ENCODE measurements at places on chromosomes 3 and 15.

DNA sequence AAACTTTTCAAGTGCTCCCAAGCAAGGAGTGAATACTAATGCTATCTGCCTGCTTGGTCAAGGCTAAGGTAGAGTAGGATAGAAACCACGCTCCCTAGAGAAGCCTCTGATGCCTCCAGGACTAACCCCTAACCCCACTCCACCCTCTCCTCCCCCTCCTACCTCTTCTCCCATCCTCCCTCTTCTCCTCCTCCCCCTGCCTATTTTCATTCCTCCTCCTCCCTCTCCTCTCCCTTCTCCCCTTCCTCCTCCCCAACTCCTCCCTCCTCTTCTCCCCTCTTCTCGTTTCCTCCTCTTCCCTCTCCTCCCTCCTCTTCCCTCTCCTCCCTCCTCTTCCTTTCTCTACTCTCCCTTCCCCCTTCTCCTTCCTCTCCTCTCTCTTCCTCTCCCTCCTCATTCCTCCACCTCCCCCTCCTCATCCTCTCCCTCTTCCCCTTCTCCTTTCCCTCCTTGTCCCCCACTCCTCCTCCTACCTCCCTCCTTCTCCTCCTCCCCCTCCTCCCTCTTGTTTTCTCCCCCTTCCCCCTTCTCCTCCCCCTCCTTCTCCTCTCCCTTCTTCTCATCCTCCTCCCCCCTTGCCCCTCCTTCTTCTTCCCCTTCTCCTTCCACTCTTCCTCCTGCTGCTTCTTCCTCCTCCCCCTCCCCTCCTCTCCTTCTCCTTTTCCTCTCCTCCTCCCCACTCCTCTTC, 12.8 kb upstream of the MEX3B start:
- no peak for DNase-seq

- no peak for DNase-seq
Measured at GRCh38 chr3:69698728-69699127, 40.5 kb upstream of the MITF start.

- no peak for DNase-seq
Measured at GRCh38 chr3:139745831-139746230, 68.1 kb upstream of the NMNAT3 start.

DNA sequence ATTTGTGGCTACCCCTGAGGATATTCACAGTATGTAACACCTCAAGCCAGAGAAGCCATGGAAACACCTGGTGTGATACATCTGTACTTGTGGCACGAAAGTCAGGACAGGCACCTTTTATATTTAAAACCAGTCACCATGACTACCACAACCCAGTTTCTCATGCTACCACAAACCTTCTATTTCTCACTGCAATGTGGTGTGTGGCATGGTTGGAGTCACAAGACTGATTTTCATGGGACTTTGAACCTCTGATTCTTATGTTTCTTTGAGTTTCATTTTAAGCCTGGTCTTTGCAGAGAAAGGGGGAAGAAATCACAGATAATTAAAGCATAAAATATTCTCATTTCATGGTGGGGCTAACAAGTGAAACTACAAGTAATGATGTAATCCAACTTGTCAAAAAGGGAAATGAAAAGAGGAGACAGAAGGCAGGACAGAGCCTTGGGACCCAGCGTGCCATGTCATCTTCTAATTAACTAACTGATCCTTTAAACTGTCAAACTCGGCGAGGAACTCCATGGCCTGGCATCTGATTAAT, 175.9 kb downstream of the PDZRN3 start:
- no peak for DNase-seq

GRCh38 chr3:9727041-9727595, 4.4 kb upstream of the BRPF1 start:
- peak; percentile 57 for DNase-seq

DNA sequence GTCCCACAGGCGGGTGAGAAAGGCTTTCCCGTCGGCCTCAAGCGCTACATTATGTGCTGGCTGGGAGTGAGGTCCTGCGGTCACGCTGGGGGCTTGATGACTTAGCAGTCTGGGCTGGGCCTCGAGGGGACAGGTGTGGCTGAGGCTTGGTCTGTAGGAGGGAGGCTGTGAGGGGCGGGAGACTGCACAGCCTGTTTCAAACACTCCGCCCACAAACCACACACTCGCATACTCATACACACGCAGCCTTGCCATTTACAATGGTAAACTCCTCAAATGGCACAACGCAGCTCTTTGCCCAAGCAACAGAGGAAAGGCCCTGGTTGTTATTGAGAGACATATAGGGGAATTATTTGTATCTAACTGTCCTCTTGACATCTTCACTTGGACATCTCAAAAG, 32.4 kb upstream of the RASGRF1 start:
- no peak for DNase-seq

- DNase-seq = no peak
Measured at GRCh38 chr15:54011656-54012055, 33.4 kb downstream of the UNC13C start.

- DNase-seq = no peak
Measured at GRCh38 chr3:138438896-138439295, 4.5 kb downstream of the ESYT3 start.

DNA sequence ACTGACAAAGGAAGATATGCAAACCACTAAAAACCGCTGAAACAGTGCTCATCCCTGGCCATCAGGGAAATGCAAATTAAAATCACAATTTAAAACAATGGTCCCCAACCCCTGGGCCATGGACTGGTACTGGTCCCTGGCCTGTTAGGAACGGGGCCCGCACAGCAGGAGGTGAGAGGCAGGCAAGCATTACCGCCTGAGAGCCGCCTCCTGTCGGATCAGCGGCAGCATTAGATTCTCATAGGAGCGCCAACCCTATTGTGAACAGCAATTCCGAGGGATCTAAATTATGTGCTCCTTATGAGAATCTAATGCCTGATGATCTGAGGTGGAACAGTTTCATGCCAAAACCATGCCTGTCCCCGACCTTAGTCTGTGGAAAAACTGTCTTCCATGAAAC, 14.4 kb downstream of the SLC12A6 start:
- no peak for DNase-seq

GRCh38 chr15:66857694-66858093, 155.7 kb downstream of the SMAD6 start:
- no peak for DNase-seq

GRCh38 chr3:188206787-188207186, 52.8 kb downstream of the LPP start:
- DNase-seq = no peak

GRCh38 chr3:75294124-75294523, 370.0 kb upstream of the FRG2C start:
- DNase-seq = no peak

DNA sequence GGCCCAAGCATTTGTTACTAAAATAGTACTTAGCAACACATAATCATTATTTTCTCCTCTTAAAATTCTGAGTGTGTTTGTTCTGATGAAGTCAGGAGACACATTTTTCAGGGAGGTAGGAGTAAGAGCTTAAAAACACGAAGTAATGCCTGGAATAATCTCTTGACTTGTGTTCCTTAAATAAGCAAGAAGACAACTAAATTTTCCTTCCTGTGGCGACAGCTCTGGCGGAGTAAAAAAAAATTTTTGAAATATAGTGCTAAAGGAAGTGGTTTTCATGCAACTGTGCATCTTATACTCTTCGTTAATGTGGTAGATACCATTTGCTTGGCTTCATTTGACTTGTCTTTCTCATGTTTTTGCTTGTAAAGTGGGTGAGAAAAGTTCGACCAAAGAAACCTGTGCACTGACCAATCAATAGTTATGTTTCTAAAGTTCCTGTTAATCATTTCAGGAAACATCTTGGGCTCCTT, 11.1 kb upstream of the MBNL1 start:
- DNase-seq = no peak

GRCh38 chr15:45831787-45832186, 197.0 kb downstream of the SQOR start:
- no peak for DNase-seq

DNA sequence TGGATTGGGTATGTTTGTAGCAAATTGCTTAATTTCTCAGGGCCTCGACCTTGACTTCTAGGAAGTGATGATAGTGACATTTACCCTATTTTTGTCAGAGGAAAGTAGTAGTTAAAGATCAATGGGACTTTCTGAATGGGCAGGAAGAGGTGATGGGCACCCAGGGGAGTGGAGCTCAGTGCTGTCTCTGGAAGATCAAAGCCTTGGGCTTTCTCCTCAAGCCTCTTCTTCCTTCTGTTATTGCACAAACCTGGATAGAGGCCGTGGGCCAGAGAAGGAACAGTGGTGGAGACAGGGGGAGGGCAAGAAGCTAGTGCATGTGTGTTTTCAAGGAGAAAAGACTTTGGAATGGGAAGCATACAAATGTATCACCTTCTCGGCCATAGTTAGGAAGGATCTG, 44.9 kb upstream of the EOMES start:
- no peak for DNase-seq

DNA sequence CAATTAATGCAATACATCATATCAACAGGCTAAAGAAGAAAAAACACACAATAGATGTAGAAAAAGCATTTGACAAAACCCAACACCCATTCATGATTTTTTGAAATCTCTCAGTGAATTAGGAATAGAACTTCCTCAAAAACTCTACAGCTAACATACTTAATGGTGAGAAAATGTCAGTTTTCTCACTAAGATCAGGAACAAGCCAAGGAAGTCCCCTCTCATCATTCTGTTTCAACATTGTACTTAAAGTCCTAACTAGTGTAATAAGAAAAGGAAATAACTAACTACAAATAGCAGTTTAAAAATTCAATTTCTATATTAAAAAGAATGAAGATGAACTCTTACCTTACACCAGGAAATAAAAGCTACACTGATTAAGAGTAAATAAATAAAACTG, 77.8 kb downstream of the DCLK3 start:
- DNase-seq = no peak

DNA sequence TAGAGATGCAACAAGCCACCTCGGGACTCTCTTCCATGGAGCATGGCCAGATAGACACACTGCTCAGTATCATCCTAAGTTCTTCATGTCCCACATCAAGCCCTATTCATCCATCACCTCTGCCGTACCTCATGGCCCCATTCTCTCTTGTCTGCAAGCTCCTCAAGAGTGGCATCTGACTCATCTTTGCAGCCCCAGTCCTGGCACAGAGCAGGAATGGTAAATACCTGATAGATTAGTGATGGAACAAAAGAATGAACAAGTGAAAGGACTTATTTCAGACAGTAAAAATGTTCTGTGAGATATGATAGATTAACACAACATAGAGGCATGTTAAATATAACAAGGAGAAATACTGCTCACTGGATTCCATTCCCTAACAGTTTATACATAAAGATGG, 176.4 kb downstream of the ISL2 start:
- no peak for DNase-seq

DNA sequence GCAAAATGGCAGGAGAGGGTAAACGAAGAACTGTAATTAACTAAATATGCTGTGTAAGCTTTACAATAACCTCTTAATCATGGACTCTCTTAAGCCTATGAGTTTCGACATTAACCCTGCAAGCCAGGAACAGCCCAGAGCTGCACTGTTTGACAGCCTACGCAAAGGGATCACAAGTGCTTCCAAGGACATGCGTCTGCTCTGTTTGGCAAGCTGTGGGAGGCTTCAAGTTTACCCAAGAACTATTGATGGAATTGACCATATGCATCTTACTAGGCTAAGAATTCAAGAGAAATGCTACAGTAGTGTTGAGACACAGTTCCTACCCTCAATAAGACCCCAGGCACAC, 66.0 kb downstream of the PDZRN3 start:
- DNase-seq = no peak

Measured in stimulated activated CD4-positive, alpha-beta T cell treated with anti-CD3 and anti-CD28 coated beads, Interleukin-12 subunit alpha, Interleukin-12 subunit beta, amount 100 ng/mL, for 48 hours (primary cell).